ENCODE measurements at places on chromosomes 12 and 14.

GRCh38 chr14:32350020-32350419, 20.9 kb downstream of the AKAP6 start:
- peak; percentile 10 for DNase-seq

DNA sequence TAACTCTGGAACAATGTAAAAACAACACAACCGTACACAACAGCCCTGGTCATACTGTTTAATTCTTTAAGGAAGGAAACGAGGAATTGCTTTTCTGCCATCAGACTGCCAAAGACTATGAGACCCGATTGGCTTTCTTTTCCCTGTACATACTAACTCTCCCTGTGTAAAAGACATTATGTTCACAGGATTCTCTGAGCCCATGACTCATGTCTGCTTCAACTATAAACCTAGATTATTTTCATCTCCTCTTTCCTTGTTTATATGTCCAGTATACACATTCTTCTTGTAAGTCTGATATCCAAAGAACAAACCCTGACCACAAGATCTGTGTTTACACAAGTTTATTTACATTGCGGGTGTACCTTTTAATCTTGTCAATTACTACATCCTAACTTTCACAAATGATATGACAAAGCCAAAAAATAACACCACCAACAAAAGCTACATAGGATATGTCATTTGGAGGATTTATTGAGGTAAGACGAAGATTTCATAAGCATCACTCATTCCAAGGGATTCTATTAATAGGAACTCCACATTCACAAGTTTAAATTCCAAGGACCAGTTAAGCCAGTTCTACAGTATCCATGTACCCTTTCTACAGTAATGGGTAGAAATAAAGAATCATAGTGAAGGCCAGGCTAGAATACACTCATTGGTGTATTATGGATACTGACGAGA, 67.3 kb downstream of the STXBP6 start:
- no peak for DNase-seq

- DNase-seq: peak; percentile 91
Observed at GRCh38 chr12:111405149-111405858, 419 bp upstream of the SH2B3 start.

DNA sequence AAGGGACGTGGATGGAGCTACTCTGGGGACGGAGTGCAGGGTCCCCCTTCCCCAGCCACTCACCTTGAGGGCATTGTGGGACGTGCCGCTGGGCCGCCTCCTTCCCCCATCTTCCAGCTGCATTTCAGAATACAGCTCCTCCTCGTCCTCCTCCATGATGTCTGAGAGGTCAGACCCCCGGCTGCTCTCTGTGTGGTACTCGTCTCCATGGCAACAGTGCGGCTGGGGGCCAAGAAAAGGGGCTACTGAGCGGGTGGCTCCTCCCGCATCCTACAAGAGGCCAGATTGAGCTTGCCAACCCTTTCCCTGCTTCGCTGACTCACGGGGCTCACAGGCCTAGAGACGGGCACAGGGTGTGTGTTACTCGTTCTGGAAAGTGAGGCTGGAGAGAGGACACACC, 90.4 kb downstream of the PIWIL1 start:
- DNase-seq: no peak

DNA sequence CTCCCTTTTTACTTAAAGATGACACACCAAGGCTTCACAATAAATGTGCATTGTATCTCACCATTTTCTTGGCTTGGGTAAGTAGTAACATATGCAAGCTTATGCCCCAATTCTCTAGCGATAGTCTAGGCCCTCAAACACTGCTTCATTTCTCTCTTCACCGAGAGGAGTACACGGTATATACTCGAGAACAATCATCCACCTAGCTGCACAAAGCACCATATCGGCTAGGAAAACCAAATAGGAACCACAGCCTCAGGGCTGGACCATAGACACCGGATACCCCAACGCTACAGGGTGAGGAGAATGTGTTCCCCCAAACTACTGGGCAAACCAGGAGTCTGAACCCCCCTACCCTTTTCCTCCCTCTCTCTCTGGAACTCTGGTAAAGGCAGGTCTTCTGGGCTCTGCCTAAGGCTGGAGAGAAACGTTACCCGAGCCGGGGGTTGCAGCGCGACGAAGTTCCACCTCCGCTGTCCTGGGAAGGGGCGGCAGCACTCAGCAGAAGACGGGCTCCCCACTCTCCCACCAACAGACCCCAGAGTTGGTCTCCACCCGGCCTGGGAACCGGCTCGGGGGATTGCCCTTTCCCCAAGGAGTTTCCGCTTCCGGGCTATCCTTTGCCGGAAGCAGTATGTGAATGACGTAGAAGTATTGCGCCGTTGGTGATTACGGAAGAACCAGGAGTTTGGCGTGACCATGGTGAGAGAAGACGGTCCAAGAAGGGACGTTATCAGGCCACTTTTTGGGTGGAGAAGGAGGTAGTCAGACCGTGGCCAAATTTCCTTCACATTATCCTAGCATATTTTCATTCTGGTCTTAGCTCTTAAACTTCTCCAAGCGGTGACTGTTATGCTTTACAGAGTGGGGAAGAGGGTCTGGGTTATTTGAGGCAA, at the start of the genes AREL1 and FCF1:
AREL1 (minus strand) TSS at position 582 of the 896 bp plus-strand sequence. CDS start 27,465 bp downstream, outside the sequence.
FCF1 (plus strand) TSS at position 646 of the 896 bp plus-strand sequence; CDS start at position 700, 54 bp downstream.
- DNase-seq: peak; percentile 61

DNA sequence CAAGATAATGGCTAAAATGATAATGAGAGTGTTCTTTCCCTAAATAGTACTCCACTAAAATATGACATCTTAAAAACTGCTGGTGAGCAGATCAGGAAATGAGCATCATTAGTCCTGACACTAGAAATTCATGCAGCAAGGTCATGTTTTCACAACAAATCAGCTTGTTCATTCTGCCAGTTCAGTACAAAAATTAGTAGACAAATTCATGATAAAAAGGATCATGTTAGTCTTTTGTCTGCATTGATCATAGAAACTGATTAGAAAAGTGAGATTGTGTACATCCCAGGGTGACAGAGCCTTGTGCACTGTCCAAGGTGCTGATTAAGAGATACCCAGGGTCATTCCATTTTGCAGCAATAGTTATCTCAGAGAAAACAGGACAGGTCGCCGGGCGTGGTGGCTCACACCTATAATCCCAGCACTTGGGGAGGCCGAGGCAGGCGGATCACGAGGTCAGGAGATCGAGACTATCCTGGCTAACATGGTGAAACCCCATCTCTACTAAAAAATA, 163.6 kb downstream of the RIMBP2 start:
- DNase-seq: no peak

- no peak for DNase-seq
Observed at GRCh38 chr12:65758401-65758800, 65.9 kb upstream of the HMGA2 start.

DNA sequence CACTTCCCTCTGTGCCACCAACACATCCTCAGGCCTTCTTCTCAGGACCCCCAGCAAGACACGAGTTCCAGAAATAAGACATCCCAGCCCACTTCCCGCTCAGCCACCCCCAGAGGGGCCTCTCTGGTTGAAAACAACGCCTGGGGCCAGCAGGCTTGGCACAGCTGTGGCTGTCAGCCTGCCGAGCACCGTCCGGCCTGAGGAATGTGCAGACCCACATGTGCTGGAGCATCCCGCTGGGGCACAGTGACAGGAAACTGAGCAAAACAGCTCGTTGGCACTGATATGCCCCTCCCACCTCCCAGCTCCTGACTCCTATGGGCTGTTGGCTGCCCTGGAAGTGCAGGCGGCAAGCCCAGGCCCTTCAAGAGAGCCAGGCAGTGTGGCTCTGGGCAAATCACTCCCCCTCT, 1.4 kb downstream of the SYNE3 start:
- DNase-seq: no peak

DNA sequence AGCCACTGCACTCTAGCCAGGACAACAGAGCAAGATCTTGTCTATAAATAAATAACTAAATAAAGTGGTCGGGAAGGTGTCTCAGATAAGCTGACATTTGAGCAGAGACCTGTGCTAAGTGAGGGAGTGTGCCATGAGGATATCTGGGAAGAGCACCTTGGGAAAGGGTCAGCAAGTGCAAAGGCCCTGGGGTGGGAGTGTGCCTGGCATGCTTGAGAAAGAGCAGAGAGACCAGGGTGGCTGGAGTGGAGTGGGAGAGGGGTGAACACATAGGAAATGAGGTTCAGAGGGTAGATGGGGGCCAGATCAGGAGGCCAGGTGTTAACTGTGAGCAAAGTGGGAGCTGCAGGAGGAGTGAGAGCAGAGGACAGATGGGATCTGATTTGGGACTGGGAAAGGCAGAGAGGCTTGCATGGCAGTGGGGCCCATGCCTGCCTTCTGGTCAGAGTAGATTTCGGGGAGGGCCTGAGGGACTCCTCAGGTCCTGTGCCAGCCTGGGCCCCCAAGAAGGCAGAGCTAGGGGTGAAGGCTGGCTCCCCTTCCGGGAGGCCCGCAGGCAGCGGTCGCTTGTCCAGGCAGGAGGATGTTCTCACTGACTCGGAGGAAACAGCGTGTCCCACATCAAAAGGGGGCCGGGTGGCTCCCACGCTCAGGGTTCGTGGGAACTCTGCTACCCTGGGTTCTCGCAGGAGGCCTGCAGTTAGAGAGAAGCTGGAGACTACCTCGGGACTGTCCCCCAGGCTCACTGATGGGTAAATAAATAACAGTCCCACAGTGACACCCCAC, 32.6 kb downstream of the DTX1 start:
- DNase-seq: no peak

- DNase-seq: no peak
Observed at GRCh38 chr12:124071075-124071443, 98.0 kb downstream of the ZNF664 start.

- DNase-seq: no peak
Observed at GRCh38 chr12:82089369-82090121, 268.6 kb downstream of the CCDC59 start.

GRCh38 chr14:38554026-38554425, 298.1 kb upstream of the CLEC14A start:
- DNase-seq: no peak

- no peak for DNase-seq
Observed at GRCh38 chr12:122855928-122856831, 20.9 kb downstream of the HIP1R start.

DNA sequence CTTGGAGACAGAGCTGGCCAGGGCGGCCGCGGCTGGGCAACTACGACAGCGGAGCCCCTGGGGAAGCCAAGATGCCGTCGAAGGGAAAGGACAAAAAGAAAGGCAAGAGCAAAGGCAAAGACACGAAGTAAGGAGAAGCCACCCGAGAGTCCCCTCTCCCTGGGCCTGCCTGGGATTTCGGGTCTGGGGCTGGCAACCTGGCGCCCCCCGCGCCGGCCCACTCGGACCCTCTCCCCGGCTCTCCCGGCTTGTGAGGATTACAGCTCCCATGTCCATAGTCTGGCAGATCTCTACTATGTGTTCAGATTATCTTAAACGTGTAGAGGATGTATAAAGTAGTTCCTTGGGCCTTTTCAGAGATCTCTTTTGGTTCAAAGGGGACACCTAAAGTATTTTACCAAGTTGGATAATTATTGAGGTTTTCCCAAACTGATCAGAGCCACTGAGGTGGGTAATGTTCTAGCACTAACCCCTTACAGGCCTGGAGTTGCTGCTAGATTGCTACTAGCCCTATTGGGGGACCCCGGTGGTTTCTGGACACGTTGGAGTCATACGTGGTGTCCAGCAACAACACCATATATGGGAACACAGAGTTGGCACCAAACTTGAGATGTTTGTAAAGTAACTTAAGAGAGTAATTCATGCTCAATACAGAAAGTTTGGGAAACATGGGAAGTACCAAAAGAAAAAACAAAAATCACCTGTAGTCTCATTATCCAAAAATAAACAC, 424 bp downstream of the BBOF1 start:
- DNase-seq: no peak

GRCh38 chr12:81758421-81759189, 545 bp downstream of the PPFIA2 start:
- no peak for DNase-seq

DNA sequence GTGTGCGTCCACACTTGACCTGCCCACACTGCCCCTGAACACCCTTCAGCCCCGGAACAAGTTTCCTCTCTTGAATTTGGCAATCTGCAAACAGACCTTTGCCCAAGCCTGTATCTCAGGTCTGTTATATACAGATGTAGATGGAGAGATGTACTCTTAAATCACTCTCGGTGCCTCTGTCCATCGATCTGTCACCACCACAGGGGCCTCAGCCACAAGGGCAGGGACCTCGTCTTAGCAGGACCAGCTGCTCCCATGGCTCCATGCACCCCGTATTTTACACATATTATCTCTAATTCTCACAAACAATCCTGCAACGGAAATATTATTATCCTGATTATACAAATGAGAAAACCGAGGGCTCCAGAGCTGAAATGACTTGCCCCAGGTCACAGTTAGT, 313.4 kb downstream of the BCL11B start:
- DNase-seq: no peak

- DNase-seq: peak; percentile 85
Observed at GRCh38 chr14:20681348-20682126, 2.8 kb upstream of the RNASE4 start.

DNA sequence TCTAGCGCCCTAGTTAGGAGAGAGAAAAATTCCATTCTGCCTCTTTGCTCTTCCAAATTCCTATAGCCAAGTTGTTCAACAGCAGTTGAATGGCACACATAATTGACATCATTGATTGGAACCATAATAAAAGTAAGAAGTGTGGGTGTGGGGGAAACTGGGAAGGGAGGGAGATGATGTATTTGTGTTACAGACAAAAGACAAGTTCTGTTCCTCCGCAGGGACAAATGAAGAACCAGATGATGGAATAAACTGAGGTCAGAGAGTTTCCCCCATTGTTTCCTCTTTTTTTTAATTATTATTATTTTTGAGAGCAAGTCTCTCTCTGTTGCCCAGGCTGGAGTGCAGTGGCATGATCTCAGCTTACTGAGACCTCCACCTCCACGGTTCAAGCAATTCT, 34.9 kb downstream of the GDF11 start:
- DNase-seq: no peak

DNA sequence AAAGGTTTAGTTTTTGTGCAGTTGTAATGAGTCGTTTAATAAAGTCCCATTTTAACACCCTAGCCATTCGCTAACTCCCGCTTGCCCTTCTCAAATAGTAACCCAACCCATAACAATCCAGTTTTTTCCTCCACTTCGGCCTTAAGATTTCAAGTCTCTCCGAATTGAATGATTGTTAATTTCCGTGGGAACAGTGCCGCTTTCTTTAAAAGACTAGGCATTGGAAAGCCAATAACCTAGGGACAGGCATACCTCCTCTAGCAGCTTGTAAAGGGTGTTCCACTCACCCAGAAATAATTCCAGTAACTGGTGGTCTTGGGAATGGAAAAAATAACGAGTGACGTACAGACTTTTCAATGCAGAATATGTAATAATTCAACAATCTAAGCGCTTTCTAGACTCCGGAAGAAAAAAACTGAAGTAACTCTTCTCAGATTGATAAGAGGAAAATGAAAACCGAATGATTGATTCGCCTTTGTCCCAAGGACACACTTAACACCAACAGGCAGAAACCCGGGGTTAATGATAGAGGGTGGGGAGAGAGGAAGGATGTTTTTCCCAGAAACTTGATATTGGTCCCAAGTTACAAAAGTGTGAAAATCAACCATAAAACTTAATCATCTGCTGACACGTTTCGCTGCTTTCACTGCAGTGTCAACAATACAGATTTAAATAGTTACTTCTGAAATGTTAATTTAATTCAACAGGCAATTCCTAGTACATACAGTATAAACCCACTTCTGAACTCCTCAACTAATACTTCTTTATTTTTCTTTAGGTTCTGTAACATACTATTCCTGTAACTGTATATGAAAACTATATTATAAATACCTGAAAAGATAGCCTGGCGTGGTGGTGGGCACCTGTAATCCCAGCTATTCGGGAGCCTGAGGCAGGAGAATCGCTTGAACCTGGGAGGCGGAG, 1.0 kb upstream of the SINHCAF start:
- no peak for DNase-seq

- DNase-seq: no peak
Observed at GRCh38 chr14:72745546-72745945, 148.4 kb downstream of the DPF3 start.

Measured in GM12864 (cell line).